ENCODE measurements at places on chromosomes 2 and 18.

GRCh38 chr2:58073008-58073407 lies 26.4 kb downstream of the VRK2 start:
- ATAC-seq: no peak

DNA sequence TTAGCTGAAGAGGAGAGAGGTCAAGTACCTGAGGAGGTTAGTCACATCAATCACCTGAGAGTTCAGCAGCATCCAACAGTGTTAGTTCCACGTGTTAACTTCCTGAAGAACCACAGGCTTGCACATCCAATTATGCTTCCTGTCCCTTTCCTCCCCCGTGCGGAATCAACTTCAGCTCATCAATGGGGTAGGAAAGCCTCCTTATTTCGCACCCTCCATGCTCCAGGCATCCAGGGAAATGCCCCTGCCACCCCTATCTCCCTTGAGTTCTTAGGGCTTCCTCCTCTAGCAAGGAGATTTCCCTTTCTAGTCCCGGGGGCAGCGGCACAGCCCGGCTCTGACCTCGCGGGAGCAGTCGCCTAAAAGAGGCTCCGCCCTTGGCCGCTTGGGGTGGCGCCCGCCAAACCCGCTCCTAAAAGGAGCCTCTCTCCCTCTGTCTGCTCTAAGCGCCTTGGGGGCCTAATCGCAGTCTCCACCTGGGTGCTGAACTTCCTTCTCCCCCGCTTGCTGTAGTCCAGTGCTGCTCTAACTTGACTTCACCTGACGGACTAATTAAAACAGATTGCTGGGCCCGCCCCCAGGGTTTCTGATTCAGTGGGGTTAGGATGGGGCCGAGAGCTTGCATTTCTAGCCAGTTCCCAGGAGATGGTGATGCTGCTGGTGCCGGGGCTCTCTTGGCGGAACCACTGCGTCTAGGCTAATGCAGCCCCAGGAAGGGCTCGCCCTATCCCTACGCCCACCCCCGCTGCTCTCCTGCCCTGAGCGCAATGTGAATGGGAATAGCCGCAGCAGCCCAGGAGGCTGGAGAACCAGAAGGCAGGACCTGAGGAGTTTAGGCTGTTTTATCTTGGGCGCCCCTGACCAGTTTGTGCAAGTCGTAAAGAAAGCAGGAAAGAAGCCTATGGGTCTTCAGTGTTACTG lies 3.4 kb upstream of the TET3 start:
- peak; percentile 3 for ATAC-seq

DNA sequence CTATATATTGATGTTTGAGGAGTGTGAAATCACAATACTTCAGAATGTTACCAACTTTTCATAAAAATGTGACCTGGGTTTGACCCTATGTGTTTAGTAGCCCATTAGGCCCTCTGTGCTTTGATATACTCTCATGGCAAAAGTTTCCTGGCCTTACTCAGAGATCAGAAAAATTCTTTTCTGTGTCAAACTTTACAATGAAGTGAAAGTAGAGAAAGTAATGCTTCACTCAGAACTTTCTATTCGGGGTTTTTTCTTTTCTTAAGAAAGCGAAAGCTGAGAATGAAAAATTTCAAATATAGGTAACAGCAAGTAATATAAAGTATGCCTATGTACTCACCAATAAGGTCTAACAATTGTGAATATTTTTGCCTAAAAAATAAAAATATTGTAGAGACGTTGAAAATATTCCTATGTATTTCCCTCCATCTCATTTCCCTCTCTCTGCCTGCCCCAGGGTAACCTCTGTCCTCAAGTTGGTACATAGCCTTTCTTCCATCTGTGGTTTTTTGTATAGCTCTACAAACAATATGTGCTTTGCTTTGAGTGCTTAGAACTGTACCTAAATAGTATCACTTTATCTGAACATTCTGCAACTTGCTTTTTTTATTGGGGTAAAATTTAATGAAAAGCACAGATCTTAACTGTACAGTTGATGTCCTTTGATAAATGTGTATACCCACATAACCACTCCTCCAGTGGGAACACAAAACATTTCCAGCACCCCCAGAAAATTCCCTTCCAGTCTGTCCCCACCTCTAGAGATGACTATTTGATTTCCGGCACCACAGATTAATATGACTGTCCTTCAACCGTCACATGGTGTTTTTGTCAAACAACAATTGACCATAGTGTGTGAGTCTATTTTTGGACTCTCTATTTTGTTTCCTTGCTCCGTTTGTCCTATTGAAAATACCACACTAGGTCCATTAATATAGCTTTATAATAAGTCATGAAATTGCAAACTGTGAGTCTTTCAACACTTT lies 10.3 kb upstream of the ACKR3 start:
- no peak for ATAC-seq

- ATAC-seq: no peak
Observed at GRCh38 chr2:195016841-195017240, 640.2 kb upstream of the SLC39A10 start.

DNA sequence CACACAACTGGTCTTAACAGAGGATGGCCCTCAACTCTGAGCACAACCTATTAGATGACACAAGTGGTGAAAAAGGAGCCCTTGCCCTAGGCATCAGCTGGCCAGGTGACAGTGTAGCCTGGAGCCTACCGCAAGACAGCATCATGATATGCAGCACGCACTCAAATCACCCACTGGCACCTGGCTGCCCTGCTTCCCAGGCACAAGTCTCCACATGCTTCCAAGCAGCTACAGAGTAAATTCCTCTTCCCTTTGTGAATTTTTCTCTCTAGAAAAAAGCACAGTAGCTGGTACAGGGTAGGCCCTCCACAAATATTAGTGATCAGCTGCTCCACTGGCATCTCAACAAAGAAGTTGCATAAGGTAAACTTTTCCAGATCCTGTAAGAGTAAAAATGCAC lies 6.0 kb downstream of the FBXO15 start:
- no peak for ATAC-seq

- ATAC-seq: no peak
Observed at GRCh38 chr2:178412047-178412446, 38.9 kb downstream of the PRKRA start.

Data from SK-N-SH treated with all-trans-retinoic acid at 6 μM for 48 hours (cell line).